ENCODE measurements at places on chromosomes 2 and 18.
A peak's percentile ranks its signal among the peaks of the same experiment; 100 is the strongest.

DNA sequence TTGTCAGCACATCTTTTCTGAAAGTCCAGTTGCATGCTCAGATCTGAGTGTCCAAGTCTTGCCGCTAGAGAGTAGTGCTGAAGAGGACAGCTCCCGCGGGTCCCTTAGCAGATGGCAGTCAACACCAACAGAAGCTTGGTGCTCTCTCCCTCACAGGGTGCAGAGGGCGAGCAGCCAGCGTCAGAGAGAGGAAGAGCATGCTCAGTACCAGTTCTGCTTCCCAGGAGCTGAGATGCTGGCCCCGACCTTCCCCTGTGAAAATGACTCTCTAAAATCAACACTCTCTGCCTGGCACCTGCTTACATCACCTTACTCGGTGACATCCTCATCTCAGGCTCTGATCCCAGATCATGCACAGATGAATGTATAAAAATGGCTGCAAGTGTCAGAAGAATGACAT, 86.0 kb upstream of the TWIST2 start:
- DNase-seq, result no peak

GRCh38 chr18:8480506-8481328, 128.5 kb upstream of the RAB12 start:
- DNase-seq, result no peak

GRCh38 chr2:88692187-88692586, 714 bp downstream of the RPIA start:
- DNase-seq, result peak; percentile 14

DNA sequence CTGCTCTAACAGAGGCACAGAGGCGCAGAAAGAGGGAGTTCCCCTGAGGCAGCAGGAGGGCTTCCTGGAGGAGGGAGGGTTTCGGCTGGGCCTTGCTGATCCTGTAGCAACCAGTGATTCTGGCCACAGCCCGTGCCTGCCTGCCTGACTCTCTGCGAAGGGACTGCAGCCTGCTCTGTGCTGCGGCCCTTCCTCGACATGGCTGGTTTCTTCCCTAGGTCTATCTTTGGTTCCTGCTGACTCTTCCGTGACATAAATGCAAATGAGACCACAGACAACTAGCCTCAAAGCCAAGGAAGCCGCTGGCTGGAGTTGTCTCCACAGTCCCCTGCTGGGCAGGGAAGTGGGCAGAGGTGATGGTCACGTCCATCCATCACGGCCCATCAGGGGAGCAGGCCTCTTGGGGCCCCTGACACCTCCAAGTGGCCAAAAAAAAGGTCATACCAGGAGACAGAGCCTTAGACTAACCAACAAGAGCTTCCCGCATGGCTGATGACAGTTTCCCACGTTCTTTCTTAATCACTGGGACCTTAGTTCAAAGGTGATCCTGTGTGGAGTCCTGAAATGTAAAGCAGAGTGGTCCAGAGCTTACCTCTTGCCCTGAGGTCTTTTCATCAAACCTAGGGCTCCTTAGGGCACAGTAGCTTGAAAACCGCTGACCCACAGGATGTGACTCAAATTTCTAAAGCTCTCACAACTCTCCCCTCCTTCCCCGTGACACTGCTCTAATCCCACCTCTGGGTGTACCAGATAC, 55.3 kb downstream of the HS1BP3 start:
- no peak for DNase-seq

Data from stimulated activated CD4-positive, alpha-beta T cell treated with anti-CD3 and anti-CD28 coated beads, Interleukin-15, amount 100 ng/mL, for 1 hour (primary cell).